Nucleus accumbens (tissue), 56 donors: ENCODE measurements at places on chromosomes 11 and 22.

GRCh38 chr11:75593286-75593915 lies 31.3 kb downstream of the SERPINH1 start:
- DNase-seq: no peak

DNA sequence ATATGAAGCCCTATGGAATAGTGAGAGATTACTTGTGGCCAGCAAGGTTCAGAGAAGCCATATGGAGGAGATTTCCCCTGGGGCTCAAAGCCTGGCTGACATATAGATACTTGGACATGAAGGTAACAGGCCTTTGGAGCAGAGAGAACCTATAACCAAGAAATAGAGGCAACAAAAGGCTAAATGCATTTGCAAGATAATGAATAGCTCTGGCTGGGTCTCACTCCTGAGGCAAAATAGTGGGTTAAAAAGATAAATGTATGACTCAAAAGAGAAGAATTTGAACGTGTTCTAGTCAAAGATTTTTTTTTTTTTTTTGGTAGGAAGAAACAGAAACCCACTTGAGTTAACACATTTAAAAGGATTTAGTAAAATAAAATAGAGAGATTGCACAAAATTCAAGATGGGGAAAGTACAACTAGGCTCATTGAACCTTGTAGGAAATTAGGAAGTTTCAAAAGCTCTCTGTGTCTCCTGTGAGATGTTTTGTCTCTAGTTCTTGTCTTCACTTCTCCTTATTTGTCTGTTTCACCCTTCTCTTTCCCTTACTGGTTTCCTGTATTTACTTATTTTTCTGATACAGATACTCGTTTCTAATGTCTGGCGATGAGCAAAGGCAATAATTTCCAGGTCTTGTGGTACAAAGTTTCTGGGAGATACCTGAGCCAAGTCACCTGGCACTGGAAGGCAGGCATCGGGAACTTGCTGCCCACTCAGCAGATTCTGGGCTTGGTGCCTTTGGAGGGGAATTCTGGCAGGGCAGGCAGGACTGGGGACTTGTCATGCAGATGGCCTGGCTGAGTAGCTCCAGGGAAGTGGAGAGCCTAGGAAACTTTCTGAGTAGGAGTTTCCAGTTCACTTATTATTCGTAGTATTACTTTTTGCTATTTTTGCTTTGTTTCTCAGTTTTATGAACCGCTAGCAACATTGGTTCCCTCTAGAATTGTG lies 49.2 kb upstream of the SESN3 start:
- DNase-seq: peak; percentile 71

GRCh38 chr11:41781441-41781840 lies 322.0 kb upstream of the LRRC4C start:
- no peak for DNase-seq

DNA sequence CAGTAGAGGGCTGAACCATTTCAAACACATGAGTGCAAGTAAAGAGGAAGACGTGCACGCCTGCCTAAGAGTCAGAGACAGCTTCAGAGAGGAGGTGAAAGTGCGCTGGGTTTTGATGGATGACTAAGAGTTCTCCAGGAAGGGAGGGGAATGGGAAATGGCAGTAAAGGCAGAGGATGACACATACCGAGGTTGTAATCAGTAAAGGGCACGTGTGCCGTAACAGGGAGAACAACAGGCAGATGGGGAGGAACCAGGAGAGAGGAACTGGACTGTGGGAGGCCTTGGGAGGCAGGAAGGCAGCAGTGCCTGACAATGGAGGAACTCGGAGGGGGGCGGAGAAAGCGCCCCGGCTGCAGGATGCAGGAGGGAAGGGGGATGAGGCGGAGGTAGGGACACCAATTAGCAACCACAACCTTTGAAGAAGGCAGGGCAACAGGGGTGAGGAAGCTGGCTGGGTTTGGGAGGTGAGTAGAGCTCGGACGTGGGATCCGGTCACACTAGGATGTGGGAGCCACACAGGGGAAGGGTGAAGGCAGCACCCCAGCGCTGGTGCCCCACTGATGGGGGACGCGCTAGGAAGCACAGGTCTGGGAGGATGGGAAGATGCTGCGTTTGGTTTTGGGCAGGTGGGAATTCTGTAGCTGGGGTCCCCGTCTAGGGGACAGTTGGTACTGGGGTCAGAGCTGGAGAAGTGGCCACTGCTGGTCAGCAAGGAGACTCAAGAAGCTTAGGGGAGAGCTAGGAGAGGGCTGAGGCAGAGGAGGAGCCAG lies 67.4 kb downstream of the SCUBE1 start:
- DNase-seq: no peak

DNA sequence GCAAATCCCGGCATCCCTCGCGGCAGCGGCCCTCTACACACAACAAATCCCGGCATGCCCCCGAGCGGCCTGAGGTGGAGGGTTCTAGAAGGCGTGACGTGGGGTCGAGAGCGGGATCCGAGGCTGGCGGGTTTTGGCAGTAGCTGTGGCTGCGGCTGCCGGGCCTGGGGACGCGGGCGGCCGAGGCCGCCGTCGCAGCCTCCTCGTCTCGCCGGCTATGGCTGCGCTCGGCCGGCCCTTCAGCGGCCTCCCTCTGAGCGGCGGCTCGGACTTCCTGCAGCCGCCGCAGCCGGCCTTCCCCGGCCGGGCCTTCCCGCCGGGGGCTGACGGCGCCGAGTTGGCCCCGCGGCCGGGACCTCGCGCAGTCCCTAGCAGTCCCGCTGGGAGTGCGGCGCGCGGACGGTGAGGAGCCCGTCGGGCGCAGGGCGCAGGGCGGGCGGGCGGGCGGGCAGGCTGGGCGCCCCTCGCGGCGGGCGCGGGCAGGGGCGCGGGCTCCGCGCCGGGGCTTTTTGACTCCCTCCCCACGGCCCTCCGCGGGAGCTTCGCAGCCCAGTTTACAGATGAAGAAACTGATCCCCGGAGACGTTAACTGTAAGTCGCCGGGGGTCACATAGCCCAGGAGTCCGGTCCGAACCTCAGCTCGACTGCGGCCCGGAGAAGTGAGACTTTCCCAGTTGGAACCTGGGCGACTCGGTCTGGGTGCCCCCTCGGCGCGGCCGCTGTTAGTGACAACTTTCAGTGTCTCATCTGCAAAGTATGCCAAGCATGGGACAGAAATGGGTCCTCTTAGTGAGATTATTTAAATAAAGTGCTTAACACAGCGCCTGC lies at the start of gene CCDC117:
CCDC117 (plus strand) TSS at position 63 of the 828 bp plus-strand sequence; CDS start at position 218, 155 bp downstream.
- DNase-seq: peak; percentile 63

DNA sequence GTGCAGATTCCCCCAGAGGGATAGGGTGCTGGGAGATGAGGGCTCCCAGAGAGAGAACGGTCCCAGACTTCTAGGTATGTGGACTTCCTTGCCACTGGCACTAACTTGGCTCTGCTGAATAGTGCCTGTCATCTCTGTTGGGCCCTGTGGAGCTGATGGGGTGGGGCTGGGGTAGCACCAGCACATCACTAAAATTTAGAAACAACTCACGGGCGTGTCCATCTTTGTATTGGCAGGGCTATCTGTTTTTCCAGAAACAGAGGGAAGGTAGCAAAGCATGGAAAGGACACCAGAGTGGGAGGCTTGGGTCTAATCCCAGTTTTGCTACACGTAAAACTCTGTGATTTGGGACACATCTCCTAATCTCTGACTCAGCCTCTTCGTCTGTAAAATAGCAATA lies 25.8 kb downstream of the SWAP70 start:
- no peak for DNase-seq

- no peak for DNase-seq
Observed at GRCh38 chr11:79487412-79487811, 46.6 kb upstream of the TENM4 start.

DNA sequence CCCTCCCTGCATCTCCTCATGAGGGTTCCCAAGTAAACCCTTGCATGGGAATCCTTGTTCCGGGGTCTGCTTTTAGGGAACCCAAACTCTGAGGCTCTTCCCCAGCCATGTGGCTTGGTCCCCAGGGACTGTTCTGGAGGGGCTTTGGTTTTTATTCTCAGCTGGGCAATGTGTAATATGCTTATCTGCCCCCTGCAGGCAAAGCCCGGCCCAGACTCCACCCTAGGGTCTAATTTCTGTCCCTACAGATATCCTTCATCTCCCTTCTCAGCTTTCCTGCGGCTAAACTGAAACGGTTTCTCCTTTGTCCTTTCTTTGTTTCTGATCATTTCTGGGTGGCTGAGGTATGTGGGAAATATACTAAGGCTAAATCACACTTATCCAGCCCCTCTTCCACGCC lies 37.1 kb downstream of the TST start:
- DNase-seq: no peak

DNA sequence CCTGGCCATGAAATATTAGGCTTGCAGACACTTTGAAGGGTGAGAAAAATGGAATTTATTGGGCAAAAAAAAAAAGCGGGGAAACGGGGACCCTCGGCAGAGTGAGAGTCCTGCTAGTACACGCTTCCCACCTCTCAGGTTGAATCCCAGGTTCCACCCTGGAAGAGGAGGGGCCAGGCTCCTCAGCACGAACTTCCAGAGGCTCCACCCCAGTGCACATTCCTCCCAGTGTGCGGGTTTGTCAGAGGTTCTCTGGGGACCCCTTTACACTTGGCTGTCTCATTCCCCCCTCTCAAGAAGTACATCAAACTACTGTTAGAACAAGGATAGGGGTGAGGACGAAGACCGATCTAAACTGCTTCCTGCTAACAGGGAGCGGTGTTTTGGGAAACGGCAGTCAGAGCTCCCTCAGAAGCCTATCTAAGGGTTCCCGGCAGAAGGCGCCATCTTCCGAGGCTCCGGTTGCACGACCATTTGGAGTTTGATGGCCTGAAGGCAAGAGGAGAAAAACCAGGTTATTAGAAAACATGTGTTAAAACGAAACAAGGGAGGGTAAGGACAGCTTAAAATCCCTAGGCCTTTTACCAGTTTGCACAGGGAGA lies 27.5 kb downstream of the FOLR3 start:
- no peak for DNase-seq

DNA sequence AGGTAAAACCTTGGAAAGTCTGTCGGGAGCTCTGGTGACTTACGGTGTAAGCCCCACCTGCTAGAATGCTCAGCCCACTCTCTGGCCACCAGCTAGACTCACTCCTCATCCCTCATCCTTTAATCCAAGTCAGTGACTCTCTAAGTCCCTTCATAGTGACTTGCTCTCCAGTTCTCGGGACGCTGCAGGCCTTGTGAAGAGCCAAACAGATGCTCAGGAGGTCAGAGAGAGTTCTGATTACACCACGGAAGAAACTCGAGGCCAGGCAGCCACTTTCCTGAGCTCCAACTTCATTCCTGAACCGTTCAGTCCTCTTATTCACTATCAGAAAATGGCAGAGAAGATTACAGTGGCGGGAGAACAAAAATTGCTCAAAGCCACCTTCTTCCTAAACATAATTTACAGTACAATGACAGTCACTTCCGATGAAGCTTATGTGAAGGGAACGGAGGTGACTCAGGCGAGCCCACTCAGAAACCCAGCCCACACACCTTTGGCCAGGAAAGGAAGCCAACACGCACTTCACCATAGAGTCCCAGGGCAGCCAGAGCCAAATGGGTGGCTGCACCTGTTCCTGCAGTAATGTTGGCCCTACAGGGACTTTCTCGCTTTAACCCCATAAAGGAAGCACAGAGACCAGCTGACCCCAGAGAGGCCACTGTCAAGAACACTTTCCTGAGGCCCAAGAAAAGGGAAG lies 100.4 kb downstream of the GALNT18 start:
- DNase-seq: no peak

- DNase-seq: no peak
Observed at GRCh38 chr22:26806445-26807175, 149.2 kb downstream of the MIAT start.

- DNase-seq: no peak
Observed at GRCh38 chr22:24112188-24112587, 69.1 kb upstream of the SUSD2 start.

GRCh38 chr11:79076526-79077115 lies 364.2 kb downstream of the TENM4 start:
- no peak for DNase-seq

DNA sequence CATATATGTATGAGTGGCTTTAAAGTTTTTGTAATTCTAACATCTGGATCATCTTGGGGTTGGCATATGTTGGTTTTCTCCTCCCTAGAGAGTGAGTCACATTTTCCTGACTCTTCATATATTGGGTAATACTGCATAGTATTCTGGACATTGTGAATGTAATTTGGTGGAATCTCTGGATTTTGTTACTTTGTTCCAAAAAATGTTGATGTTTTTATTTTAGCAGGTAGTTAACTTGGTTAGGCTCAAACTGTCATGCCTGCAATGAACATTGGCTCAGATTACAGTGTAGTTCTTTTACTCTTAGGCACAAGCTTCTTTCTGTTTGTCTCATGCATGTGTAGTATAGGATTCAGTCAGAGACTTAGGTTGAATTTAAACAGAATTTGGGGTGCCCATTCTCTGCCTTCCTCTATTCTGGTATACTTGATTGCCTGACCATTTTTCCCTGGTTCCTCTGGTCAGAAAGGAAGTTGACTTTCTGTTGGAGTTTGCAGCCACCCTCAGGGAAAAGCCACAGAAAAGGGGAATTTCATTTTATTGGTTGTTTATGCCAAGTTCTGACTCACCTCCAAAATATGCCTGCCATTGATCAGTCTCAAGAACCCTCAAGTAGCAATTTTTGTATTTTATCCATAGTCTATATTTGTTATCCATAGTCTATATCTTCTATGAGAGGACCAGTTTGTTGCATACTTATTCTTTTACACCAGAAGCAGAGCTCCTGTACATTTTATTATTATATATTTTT lies 151.7 kb downstream of the UVRAG start:
- no peak for DNase-seq

DNA sequence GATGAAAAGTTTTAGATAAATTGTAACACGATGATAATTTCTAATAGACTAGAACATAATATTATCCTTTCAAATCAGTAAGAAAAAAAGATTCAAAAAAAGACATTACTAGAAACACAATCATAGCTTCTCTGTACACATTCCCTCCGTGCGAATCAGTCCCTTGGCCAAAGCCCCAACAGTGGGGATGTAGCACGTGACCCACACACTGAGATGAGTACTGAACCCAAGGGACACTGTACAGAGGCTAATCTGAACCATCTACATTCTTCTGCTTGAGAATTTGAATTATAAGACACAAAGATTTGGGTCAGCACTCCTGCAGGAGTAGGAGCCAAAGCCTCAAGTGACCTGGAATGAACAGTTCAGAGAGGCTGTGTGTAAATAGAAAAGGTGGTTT lies 353.7 kb downstream of the INSC start:
- DNase-seq: no peak

DNA sequence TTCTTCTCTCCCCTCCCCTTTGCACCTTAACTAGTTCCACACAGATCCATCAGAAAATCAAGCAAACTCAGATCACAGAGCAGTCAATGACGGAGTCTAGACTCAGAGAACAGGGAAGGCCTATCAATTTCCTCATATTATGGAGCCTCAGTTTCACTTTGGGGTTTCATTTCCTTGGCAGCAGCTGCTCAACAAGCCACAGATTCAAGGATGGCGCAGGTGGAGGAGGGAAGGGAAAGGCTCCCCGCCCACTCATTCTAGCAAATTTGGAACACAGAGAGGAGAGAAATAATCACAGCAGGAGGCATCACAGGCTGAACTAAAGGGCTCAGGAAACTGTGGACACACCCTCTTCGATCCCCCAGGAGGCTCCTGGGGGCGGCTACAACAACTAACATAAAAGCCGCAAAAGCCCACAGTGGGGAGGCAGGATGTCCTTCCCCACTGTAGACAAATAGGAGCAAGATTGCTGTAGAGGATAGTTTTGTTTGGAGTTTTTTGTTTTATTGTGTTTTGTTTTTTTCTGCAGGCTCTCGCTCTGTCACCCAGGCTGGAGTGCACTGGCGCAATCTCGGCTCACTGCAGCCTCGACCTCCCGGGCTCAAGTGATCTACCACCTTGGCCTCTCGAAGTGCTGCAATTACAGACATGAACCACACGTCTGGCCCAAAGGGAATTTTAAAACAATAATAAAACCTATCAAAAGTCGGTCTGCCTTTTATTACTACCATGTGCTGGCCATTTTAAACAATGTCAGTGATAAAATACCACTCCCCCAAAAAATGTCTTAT lies 3.4 kb downstream of the PLAAT3 start:
- no peak for DNase-seq
